A549 treated with Hydrocortisone at 1 μM for 4 hours (cell line): ENCODE measurements at places on chromosomes 2 and 18. TPM values are rescaled to one million over a fixed set of nuclear protein-coding genes. Genes with fewer than 3 reads are reported as not detected.

The COQ10B gene
- total RNA-seq, result 15.9 to 22.1 TPM (median 17.7 TPM) in 5 replicates

The PLCD4 gene
- total RNA-seq, result 0.24 to 0.77 TPM (median 0.47 TPM) in 5 replicates

The SLC14A1 gene
- 0.11 TPM in 1 of 5 replicates, not detected in the others for total RNA-seq

The BMP10 gene
- not detected in 5 replicates for total RNA-seq

The DYSF gene
- total RNA-seq, result 0.53 to 0.99 TPM (median 0.56 TPM) in 5 replicates

The SPDYA gene
- 0.16 to 0.21 TPM (median 0.20 TPM) in 5 replicates for total RNA-seq

The UPP2 gene
- total RNA-seq, result not detected in 5 replicates

The CTDSP1 gene
- 66.9 to 75.6 TPM (median 71.5 TPM) in 5 replicates for total RNA-seq

The CD207 gene
- total RNA-seq, result not detected in 5 replicates

The KCNE4 gene
- total RNA-seq, result 0.39 to 0.64 TPM (median 0.54 TPM) in 5 replicates
